ENCODE measurements at places on chromosomes 7 and 10. TPM values are rescaled to one million over a fixed set of nuclear protein-coding genes. Genes with fewer than 3 reads are reported as not detected.

The CAV2 gene
- 28.8 TPM for polyA plus RNA-seq

The IRF5 gene
- 13.6 TPM for polyA plus RNA-seq

The NPC1L1 gene
- polyA plus RNA-seq, result 2.3 TPM

The TAS2R41 gene
- polyA plus RNA-seq, result not detected

The EBLN1 gene
- polyA plus RNA-seq, result 0.15 TPM

The ZCWPW1 gene
- 5.2 TPM for polyA plus RNA-seq

All from left renal pelvis (tissue), 4 donors.